HCT116 (cell line): ENCODE measurements at places on chromosomes 3 and 15.
A peak's percentile ranks its signal among the peaks of the same experiment; 100 is the strongest.

DNA sequence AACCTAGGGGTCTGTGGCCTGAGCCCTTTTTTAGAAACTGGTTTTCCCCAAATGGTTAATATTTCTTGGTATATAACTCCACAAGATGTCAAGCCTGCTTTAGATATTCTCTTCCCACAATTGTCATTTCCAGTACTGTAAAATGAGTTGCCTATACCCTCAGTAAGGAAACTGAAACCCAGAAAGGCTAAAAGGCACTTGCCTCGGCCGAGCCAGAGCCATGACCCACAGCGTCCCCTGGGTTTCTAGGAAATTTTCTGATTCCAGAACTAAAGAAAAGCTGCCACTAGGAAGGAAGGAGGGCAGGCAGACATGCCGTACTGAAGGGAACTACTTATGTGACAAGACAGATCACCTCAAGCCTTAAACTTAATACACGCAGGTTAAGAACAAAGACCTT, 59.1 kb downstream of the ATP8B4 start:
- DNase-seq = no peak

DNA sequence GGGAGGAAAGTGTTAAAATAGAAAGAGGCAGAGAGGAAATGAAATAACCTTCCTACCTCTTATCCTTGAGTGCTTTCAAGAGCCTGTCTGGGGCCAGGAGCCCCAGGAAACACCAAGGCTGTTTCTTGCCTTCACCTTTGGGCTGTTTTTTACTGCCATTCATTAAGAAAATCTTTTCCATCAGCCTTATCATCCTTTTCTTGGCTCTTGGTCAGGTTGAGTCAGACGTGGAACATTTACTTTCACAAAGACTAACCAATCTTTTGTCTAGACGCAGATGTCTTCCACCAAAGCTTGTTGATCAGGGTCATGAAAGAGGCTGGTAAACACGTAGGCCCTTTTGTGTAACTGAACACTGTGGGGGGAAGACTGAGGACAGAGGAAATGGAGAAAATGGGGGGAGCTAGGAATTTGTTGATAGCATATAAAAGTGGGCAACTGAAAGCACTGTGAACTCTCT, 151.0 kb upstream of the THBS1 start:
- DNase-seq = no peak

GRCh38 chr3:172378439-172378838, 69.8 kb downstream of the GHSR start:
- DNase-seq = no peak

GRCh38 chr15:90623854-90624253, 93.3 kb upstream of the BLM start:
- no peak for DNase-seq

- DNase-seq = no peak
Observed at GRCh38 chr3:58088501-58088900, 80.3 kb downstream of the FLNB start.

- peak; percentile 12 for DNase-seq
Observed at GRCh38 chr15:74275957-74276356, 39.8 kb downstream of the CCDC33 start.

- DNase-seq = no peak
Observed at GRCh38 chr15:69983696-69984265, 113.9 kb downstream of the TLE3 start.

- peak; percentile 66 for DNase-seq
Observed at GRCh38 chr15:90211440-90212143, 10.5 kb downstream of the SEMA4B start.
